ENCODE measurements at places on chromosomes 7 and 10. TPM values are rescaled to one million over a fixed set of nuclear protein-coding genes. Genes with fewer than 3 reads are reported as not detected.

DNA sequence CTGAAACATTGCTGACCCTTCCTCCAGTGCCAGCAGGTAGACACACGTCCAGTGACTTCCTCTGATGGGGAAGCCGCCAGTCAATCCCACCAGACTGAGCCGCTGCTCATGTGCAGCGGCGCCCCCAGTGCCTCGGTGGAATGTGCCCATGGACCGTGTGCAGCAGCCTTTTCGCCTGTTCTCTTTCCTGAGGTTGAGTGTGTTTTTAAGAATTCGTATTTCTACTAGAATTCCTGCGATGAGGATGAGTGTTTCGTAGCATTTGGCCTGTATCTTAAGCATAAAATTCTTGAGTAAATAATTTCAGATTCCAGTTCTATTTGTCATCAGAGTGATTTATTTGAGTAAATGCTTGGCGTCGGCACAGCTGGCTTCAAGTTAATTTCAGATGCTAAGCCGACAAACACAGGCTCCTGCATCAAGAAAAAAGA is 35.4 kb downstream of the BNIP3 start:
- no peak for DNase-seq

The ZNF425 gene
- 4.7 TPM for total RNA-seq

The FAM13C gene
- 74.0 TPM for total RNA-seq

The AKR1C4 gene
- total RNA-seq: not detected

DNA sequence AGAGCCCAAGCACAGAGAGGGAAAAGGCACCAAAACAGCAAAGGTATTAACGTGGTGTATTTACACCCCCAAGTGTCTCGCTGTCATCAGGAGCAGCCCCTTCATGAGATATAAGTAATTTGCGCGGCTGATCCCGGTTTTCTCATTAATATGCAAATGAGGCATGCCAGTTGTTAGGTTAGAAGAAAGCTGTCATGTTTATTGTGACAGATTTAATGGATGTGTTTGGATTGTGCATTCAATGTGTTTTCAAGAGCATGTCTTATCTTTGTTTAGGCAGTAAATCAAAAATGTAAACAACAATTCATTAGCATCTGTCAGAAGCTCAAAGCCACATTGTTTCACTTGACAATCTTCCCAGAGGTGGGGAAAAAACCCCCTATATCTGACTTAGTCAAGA is 56.5 kb upstream of the CTBP2 start:
- no peak for DNase-seq

The KNDC1 gene
- total RNA-seq: 1.7 TPM

The TUBAL3 gene
- total RNA-seq: 0.31 TPM

DNA sequence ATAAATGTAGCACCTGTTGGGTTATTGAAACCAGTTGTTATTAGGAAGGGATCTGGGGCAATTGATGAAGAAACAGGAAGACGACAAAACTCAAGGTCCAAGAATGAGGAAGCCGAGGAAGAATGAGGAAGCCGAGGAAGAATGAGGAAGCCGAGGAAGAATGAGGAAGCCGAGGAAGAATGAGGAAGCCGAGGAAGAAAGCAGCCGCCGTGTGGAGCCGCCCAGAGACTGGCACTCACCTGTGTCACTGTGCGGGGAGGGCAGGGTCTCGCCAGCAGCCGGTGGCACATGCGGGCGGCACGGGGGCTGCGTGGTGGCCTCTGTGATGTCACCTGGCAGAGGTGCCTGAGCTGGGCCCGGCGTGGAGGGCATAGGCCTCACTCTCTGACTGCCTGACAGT is 71.1 kb upstream of the CFAP46 start:
- DNase-seq: no peak

The GPR15LG gene
- total RNA-seq: not detected

DNA sequence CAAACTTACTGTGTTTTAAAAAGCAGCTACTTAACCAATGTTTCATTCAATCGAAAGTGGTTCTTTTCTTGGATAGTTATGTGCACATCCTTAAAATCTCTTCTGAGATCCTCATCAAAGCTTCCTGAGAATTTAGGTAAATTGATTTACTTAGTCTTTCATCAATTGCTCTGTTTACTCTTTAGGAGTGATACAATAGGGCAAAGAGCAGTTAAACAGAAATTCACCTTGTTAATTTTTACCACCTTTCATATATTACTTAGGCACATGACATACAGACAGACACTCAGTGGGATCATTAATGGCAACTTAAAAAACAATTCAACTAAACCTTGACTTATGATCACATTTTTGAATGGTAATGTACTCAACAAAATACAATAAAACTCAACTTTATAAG is 456.3 kb downstream of the DGKB start:
- DNase-seq: no peak

The LIPJ gene
- 0.21 TPM for total RNA-seq

The CARD11 gene
- total RNA-seq: 1.4 TPM

DNA sequence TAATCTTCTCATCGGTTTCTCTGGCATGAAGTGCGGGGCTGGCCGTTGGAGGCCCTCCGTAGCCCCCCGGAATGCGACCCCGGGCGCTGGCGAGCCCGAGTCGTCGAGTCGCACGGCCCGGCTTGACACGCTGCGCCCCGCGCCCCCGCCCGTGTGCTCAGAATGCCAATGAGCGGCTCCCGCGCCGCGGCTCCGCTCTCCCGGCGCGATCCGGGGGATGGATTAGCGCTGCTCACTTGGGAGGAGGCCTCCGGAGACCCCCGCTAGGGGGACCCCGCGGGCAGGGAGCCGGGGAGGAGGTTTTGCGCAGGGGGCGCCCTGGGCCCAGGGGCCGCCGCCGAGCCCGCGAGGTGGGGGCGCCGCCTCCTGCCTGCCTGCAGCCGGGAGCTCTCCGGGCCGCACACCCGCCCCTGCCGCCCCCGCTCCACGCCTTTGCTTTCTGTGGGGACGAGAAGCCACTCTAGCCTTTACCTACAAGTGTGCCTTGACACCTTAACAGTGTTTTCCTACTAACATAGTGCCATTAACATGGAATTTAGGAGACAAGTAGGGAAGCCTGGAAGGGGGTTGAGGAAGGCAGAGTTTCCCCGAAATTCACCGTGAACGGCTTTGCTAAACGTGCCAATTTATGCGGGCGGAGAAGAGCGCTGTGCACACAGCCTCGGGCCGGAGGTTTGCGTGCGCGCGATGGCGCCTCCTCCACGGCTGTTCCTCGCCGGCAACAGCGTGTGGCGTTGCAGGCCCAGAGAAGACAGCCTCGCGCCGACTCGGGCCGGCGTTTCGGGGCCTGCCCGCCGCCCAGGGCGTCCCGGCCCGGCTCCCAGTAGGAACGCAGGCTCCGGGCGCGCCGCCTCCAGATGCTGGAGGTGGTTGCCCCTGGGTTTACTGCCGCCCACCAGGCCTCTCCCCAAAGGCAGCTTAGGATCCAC is 7.1 kb downstream of the SHH start:
- peak; percentile 78 for DNase-seq

The UPK3BL1 gene
- 61.3 TPM for total RNA-seq

- DNase-seq: no peak
Measured at GRCh38 chr10:112145263-112145662, 38.3 kb downstream of the GPAM start.

DNA sequence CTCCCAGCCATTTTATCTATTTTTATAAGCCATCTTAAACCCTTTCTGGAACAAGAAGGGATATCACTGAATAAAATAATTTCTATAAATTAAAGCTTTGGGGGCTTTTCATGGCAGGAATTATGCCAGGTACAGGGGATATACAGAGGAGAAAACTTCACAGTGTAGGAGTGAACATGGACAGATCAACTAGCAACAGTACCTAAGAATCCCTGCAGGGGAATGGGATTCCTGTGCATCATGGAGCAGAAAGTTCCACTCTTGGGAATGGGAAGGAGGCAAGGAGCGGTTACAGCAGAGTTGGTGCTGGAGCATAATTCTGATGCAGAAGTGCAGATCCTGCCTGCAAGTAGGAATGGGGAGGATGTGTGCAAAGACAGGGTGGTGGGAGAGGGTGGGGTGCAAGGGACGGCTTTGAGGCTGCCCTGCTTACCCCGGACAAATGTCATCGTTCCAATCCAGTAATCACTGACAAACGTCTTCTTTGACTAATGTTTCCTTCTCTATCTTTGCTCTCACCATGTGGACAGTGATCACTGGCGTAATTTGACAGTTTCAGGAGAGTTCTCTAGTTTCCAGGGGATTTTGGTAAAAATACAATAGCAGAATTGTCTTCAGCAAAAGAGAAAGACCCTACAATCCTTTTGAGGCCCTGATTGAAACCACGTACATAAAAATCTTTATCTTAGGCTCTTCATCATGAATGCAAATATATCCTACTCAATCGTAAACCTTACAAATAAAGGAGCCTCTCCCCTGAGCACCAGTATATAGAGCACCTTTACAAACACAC is 196.7 kb downstream of the HECW1 start:
- no peak for DNase-seq

GRCh38 chr7:70590126-70590854 is 541.7 kb upstream of the GALNT17 start:
- DNase-seq: no peak

- DNase-seq: peak; percentile 94
Measured at GRCh38 chr7:137992550-137993394, 9.1 kb downstream of the CREB3L2 start.

The TFEC gene
- total RNA-seq: 1.5 TPM

- DNase-seq: no peak
Measured at GRCh38 chr10:66799474-66799873, 126.4 kb upstream of the LRRTM3 start.

GRCh38 chr10:12195281-12195602 is 449 bp downstream of the NUDT5 start:
- no peak for DNase-seq

GRCh38 chr10:124918906-124919305 is 23.0 kb upstream of the ZRANB1 start:
- no peak for DNase-seq

- DNase-seq: no peak
Measured at GRCh38 chr10:121405549-121405948, 192.7 kb downstream of the FGFR2 start.

DNA sequence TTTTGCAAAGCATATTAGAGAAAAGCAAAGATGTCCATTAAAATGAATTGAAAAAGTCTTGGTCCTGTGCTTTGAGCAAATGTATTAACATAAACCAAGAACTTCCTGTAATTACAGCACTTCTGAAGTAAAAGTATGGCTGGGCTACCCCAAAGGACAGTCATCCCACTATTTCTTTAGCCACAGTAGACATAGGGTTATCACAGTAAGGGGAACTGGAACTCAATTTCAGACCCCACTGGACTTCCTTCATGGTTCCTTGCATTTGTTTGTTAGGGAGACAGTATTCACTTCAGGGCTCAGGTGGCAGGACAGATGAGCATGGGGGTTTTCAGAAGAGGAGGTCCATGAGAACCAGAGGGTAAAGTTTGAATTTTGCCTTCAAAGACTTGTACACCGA is 203.1 kb upstream of the PDE1C start:
- DNase-seq: no peak

The CYREN gene
- total RNA-seq: 35.4 TPM

The HTR7 gene
- 0.41 TPM for total RNA-seq

- DNase-seq: peak; percentile 70
Measured at GRCh38 chr10:33869028-33869427, 534.6 kb upstream of the NRP1 start.

- peak; percentile 47 for DNase-seq
Measured at GRCh38 chr10:111360260-111360925, 283.6 kb downstream of the ADRA2A start.

DNA sequence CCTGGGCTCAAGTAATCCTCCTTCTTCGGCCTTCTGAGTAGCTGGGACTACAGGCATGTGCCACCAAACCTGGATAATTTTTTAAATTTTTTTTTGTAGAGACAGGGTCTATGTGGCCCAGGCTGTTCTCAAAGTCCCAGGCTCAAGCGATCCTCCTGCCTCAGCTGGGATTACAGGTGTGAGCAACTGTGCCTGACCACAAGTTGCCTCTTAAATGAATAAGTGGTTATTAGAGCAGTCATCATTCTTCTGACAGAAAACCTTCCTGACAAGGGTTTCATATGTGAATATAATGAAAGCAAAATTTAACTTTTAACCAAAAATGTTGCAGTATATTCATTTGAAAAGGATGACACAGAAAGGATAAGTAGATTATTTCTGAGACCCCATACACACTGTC is 532.5 kb downstream of the GRM8 start:
- DNase-seq: no peak

- no peak for DNase-seq
Measured at GRCh38 chr7:69896121-69896520, 297.8 kb downstream of the AUTS2 start.

GRCh38 chr10:70846795-70847194 is 31.0 kb downstream of the SGPL1 start:
- no peak for DNase-seq

The PLXNA4 gene
- total RNA-seq: 5.7 TPM

DNA sequence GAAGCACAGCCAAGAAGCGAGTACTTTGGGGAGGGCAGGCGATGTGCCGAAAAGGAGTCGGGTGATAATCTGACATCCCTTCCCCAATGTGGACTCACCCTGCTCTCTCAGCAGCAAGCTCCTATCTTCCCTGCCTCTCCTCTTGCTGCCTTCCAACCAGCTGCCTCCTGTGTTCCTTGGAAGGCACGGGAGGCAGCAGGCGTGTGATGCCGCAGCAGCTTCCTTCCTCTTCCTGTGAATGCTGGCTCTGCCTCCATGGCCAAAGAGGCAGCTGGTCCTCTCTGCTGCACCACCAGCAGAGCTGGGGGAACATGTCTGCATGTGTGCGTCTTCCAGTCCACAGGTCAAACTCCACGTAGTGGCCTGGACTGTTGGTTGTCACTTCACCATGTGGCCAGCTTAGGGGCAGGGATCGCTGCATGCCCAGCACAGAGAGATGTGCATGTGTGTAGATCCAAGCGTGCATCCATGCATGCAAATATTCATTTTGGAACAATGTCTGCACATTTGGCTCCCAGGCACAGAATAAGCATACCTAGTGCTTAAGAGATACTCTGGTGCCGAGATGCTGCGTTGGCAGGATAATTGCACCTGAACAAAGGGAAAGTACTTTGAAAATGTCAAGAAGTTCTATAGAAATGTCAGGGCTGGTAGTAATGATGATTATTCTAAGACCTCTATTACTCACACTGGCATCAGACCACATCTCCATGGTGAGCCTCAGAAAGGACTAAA is 499.8 kb downstream of the PLXNA4 start:
- no peak for DNase-seq

DNA sequence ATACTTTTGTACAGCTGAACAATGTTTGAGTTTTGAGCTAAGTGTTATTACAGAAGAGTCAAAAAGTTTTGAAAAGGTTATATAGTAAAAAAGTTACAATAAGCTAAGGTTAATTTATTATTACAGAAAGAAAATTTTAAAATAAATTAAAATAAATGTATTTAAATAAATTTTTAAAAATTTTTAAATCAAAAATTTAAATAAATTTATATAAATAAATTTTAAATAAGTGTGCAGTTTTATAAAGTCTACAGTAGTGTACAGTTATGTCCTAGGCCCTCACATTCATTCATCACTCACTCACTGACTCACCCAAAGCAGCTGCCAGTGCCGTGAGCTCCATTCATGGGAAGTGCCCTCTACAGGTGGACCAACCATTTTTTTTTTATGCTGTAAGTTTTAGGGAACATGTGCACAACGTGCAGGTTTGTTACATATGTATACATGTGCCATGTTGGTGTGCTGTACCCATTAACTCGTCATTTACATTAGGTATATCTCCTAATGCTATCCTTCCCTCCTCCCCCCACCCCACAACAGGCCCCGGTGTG is 462.9 kb upstream of the ZMIZ1 start:
- DNase-seq: no peak

- no peak for DNase-seq
Measured at GRCh38 chr10:70343712-70344111, 38.7 kb downstream of the LRRC20 start.

The RNF133 gene
- 1.6 TPM for total RNA-seq
